Amniotic stem cell (primary cell): ENCODE measurements at places on chromosomes 3 and 15.

- no peak for DNase-seq
Observed at GRCh38 chr15:55823699-55824340, 80.9 kb upstream of the PRTG start.

DNA sequence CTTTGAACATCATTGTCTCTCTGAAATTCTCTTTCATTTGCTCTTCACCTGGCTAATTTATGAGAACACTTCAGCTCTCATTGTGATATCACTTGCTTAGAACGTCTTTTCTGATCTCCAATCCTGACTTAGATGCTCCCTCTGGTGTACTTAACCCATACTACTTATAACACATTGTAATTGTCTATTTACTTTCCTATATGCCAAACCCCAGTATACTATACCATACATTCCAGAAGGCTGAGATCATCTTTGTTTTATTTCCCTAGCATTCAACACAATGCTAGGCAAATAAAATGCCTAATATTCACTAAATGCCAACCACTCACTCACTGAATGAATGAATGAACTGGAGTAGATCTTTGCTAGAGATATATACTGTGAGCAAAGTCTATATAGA, 27.0 kb upstream of the PEX5L start:
- no peak for DNase-seq

- peak; percentile 14 for DNase-seq
Observed at GRCh38 chr3:30544812-30545211, 61.6 kb upstream of the TGFBR2 start.

GRCh38 chr15:28018291-28019044, 80.6 kb downstream of the OCA2 start:
- no peak for DNase-seq

DNA sequence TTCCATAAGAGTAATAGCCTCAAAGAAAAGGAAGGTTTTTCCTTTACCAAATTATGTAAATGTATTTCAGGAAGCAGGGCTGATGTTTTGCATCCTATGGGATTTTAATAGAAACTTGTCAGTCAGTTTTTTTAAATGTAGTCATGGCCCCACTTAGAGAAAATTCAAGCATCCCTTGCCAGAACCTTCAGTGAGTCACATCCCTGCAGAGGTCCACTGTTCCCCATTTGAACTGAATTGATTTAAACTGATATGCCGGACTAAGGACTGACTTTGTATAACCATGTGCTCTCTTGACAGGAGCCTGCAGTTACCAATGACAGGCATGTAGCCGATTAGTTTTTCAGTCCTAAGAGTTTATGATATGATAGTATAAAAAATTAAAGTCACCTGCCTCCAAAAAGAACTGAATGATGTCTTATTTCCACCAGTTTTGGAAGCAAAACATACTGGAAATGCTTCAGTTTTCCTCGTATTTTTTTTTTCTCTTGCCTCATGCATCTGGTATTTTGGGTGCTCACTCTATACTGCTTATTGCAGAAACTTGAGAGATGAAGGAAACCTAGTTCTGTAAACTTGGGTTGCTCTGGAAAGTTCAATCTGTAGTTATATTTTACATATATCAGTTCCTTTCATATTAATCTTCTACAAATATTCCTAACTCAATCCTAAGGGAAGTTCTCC, 30.7 kb downstream of the LRTM1 start:
- no peak for DNase-seq

- DNase-seq: no peak
Observed at GRCh38 chr3:17028363-17028762, 143.6 kb downstream of the PLCL2 start.

DNA sequence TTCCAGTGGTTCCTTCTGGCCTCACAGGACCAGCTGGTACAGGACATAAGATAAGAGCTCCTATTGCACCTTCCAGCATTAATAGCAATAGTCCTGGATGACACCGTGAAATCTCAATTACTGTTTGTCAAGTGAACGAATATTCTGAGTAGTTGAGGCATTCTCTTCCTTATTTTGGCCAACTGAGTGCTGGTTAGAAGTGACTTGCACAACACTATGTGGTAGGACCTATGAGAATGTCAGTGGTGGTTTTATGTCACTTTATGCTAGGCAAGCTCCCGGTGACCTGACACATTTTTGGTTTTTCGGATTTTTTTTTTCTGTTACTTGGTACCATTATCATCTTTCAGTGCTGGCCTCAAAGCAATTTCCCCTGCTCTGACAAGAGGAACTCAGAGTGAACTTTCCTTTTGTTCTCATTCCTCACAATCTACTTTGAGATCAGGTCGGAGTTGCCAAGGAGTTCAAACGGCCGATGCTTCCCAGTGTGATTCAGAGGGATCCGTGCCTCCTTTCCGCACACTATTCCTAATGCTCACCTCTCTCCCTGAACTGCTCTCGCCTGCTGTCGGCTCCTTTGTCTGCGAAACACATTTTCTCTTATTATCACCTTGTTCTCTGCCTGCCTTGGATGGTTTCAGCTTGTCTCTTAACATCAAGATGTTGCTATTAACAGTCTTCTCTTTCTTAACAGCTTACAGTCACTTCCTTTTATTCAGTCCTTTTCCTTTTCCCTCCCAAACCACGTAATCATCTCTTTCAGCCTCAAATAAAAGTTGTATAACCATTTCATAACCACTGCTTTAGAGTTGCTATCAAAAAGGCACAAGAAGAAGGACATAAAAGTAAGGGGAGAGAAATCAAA, 35.8 kb downstream of the QTRT2 start:
- DNase-seq: no peak

- DNase-seq: no peak
Observed at GRCh38 chr15:91992945-91993344, 139.4 kb downstream of the SLCO3A1 start.

GRCh38 chr15:91627473-91628278, 225.8 kb upstream of the SLCO3A1 start:
- DNase-seq: no peak

DNA sequence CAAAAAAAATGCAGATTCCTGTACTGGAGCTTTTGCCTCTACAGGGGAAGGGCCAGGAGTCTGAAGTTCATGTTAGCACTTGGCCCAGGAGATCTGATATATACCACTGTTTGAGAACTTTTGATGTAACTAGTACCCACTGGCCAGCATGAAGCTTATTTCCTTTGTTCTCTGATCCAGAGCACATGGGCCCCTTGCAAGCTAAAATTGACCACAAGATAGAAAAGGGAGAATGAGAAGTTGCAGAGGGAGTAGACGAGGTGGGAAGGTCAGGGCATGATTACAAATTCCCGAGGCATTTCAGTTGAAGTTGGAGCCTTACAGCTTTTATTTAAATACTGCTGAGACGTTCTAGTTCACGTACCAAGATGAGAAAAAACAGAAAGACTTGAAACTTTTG, 28.2 kb downstream of the TGM4 start:
- no peak for DNase-seq

DNA sequence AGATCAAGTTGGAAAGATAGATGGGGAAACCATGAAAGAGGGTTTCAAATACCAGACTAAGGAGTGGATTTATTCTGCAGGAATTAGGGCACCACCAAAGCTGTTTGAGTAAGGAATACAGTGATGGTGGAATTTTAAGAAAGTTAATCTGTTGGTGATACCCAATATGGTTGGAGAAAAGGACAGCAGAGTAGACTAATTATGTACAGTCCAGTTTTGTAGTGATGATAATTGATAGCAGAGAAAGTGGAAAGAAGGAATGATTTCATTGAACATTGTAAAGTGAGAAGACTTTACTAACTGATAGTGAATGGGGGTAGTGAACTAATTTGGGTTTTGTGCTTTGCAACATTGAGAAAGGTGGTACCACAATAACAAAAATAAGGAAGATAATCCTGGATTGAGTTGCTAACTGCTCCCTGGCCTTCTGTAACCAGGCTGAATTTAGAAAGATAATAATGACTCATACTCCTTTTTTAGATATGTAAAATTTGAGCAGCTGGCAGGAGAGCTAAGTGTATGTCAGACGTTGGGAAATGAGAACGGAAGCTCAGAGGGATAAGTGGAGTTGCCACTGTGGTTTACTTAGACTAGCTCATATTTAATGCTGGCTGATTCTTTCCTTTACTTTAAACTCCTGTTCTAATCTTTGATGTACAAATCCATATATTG, 16.9 kb downstream of the TCAIM start:
- DNase-seq: peak; percentile 39

- no peak for DNase-seq
Observed at GRCh38 chr3:77489216-77489615, 449.3 kb downstream of the ROBO2 start.

GRCh38 chr3:169945313-169945712, 21.3 kb upstream of the SEC62 start:
- DNase-seq: no peak

DNA sequence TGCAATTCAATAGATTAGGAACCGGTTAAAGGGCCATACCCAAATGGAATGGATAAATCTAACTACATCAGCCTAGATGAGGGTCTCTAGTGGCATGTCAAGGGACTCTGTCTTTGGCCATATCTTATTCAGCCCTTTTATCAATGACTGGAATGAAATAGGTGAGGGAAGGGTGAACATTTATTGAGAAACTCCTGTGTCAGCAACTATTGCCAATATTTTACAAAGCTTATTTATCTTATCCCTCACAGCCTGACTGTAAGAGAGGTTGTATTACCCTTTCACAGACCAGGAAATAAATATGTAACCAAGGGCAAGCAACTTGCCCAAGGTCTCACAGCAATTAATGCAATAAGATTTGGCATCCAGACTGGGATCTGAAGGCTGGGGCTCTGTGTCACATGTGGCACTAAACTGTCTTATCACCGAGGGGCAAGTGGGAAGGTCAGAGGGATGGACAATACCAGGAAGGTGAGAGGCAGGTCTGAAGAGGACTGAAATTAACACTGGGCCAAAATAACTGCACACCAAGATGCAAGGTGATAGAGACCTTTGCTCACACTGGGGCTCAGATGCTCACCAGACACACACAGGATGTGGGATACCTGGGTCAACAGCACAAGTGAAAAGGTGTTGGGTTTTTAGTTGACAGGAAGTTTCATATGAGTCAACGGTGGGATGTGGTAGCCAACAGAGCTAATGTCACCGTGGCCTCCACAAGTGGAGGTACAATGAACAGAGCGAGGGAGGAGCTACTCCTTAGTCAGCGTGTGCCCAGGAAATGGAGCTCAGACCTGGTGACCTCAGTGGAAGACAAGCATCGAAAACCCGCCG, 261.3 kb downstream of the RPLP1 start:
- no peak for DNase-seq

GRCh38 chr3:102123590-102124190, 274.4 kb downstream of the NFKBIZ start:
- DNase-seq: no peak

- no peak for DNase-seq
Observed at GRCh38 chr15:51322621-51323296, 15.6 kb downstream of the CYP19A1 start.

DNA sequence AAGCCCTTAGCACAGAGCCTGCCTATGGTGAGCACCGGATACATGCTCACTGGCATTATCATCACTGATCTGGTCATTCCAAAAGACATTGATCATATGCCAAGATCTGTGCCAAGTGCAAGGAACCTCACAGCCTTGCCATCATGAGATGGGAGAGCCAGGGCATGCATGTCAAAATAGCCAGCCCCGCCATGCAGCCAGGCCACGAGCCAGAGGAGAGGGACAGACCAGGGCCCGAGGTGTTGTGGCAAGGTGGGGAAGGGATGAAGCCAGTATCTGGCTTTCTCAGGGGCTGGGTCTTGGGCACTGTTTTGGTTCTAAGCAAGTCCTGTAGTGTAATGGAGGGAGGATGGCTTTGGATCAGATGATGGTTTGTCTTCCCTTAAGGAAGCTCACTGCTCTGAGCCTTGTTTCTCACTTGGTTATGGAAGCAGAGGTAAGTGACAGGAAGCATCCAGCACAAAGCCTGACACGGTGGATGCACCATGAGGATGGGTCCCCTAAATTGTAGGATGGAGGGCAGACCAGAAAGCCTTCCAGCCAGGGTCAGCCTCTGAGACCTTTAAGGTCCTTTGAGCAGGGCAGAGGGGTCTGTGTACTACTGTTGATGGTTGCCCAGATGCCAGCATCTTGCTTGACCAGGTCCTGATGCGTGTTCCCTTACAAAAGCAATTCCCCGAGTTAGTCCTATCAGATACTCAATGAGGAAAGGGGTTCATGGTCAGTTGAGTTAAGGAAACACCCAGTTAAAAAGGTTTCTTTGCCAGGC, 247.7 kb upstream of the TLE3 start:
- DNase-seq: no peak

GRCh38 chr3:172564499-172564898, 41.3 kb upstream of the TNFSF10 start:
- DNase-seq: no peak

DNA sequence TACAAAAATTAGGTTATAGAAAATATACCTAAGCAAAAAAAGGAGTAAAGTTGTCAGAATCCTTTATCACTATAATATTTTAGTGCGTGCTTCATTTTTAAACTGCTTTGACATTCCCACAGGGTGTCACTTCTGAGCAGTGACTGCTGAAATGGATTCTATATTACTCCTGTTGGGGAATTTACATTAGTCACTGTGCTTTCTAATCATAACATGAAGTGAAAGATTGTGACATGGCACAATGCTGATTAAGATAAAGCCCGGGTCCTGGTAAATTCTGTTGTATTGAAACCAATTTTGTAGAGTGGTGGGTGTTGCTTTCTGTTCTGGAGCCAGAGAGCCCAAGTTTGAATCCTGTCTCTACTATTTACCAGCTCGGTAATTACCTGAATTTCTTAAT, 36.4 kb upstream of the EHHADH start:
- no peak for DNase-seq

DNA sequence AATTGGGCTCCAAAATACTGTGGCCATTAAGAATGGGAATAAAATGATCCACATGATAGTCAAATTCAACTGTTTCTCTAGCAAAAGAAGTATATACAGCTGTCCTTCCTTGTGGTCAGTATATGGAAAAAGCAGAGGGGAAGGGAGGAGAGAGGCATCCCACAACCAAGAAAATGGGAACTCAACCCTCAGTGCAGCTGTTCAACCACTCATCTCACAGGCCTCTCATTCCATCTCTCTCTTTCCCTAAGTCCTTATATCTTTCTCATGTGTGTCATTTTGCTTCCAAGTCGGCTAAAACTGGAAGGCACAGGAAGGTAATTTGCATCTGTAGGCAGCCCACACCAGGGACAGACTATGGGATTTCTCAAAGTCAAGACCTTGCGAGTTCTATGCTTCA, 27.5 kb downstream of the AVEN start:
- no peak for DNase-seq

- no peak for DNase-seq
Observed at GRCh38 chr3:112092496-112093179, 6.4 kb downstream of the C3orf52 start.

- no peak for DNase-seq
Observed at GRCh38 chr3:72538070-72538745, 310.0 kb downstream of the SHQ1 start.
